ENCODE measurements at places on chromosomes 11 and 22. TPM values are rescaled to one million over a fixed set of nuclear protein-coding genes. Genes with fewer than 3 reads are reported as not detected.
A peak's percentile ranks its signal among the peaks of the same experiment; 100 is the strongest.

- peak; percentile 42 for DNase-seq
These were observed 40.0 kb downstream of the TENM4 start for GRCh38 chr11:79400717-79401330.

- no peak for DNase-seq
These were observed 4.2 kb downstream of the IL17REL start for GRCh38 chr22:50008151-50009040.

- DNase-seq = no peak
These were observed 8.3 kb downstream of the RBM4 start for GRCh38 chr11:66646828-66647227.

The PGA5 gene
- not detected for total RNA-seq

DNA sequence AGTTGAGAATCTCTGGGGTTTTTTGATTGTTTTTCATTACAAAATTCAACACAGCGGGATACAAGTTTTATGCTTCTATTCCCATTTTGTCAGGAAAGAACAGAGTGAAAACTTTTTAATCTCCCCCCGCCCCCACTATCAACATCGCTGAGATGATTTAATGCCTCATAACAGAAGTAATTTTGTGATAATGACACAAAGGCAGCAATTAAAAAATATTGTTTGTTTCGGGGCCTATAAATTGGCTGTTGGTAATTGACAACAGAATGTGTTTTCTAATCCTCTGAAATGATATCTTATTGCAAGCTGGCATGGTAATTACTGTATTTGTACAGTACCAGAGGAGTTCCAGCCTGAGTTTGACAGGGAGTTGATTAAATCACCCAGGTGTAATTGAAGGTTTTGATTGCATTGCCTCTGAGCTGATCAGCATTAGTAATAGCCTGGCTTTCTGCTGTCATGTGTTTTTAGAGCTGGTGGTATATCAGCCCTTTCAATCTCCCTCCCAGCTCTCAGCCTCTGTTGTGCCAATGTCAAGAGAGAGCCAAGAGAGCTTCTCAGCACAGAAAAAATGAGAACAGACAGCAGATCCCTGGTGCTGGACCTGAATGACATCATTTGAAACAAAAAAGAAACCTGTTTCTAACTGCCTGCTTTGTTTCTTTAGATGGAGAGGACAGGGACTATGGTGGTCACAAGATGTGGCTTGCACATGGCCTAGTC, 265.1 kb downstream of the FAM76B start:
- no peak for DNase-seq

The TRIM6 gene
- 3.2 TPM for total RNA-seq

DNA sequence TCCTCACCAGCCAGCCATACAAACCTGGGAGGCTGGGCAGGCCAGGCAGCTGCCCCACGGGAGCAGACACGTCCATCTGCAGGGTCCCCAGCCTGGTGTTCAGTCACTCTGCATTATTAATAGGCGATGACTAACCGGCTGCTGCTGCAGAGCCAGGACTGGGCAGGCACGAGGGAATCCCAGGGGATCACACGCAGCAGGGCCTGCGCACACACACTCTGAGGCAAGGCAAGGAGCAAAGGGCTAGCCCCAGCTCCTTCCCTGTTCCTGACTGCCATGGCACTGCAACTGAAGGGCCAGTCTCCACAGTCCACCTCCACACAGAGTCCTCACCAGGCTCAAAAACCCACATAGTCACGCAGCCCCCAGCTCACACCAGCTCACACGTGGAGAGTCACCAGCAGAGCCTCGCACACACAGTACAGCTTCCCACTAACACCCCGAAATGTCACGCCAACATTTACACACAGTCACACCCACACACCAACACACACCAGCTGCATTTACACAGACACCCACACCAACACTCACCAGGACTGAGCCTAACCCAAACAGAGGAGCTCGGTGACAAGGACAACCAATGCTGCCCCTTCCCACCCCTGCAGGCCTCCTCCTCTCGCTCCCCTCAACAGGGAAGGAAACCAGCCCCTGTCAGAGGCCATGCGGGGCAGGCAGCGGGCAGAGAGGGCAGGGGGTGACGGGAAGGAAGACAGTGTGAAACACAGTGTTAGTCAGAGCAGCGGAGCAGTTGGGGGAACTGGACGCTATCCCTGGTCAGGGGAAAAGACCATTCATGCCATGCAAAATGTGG, 47.3 kb downstream of the NRXN2 start:
- peak; percentile 80 for DNase-seq

DNA sequence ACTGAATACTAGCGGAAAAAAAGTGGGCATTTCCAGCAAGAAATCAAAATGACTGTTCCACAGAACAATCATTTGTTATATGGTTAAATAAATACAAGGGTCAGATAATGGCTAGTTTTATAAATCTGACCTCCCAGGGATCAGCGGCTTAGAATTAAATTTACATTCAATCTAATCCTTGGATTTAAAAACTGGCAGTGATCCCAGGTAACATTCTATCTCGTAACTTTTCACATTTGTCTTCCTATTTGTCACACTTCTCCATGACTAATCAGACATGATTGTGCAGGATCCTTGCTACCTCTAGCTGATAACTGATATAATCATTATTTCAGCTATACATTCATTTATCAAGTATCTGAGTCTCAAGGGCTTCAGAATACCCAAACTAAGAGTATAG, 2.9 kb upstream of the MMP3 start:
- DNase-seq = peak; percentile 27

DNA sequence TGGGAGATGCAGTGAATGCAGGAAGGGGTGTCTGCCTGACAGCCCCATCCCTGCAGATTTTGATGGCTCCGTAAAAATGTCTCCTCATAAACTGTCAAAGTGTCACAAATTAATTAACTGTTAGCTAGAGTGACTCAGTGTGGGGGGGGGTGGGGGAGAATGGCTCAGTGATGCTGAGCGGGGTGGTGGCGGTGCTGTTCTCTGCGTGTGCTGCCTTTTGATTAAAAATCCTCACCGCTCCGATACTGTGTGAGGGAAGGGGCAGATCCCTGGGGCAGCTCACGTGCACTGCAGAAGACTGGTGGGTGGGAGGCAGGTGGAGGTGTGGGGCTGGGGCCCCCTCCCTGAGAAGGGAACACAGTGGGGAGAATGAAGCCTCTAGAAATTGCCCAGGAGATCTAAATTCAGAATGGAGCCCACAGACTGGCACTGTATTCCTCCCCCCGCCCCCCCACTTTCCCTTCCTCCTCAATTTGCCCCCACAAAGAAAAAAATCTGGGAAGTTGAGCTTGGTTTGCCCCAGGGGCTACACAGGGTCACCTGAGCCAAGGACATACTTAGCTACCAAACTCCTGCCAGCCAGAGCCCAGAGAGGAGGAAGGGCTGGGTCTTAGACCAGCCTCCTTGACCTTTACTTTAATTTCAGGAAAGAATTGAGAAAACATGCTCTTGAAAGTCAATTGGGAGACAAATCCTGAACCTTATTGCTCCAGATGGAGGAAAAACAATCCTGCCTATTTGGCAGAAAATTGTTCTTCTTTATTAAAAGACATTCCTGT, 39.8 kb downstream of the DRD2 start:
- no peak for DNase-seq

All from HFFc6 (cell line).